Renal pelvis (tissue), 12 donors: ENCODE measurements at places on chromosomes 7 and 10. TPM values are rescaled to one million over a fixed set of nuclear protein-coding genes. Genes with fewer than 3 reads are reported as not detected.

Gene CDHR1
- polyA plus RNA-seq, result 0.65 TPM

GRCh38 chr10:43254881-43255633 is 11.8 kb downstream of the RASGEF1A start:
- DNase-seq, result no peak

DNA sequence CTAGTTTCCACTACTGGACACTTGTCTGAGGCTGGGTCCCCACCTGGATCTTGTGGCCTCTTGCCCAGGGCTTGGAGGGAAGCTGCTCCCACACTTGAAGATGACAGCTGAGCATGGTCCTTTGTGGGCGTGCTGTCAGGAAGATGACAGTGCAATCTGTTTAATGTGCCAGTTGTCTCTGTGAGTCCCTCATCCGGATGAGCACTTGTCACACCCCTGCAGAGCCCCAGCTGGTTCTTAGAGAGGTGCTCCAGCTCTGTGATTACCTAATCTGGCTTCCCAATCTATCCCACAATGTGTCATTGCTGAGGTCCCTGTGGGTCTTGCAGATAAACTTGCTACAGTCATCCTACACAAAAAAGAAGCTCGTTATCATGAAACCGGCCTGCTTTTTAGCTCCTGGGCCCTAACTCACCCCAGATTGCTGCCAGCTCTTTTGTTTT is 34.8 kb upstream of the CCSER2 start:
- no peak for DNase-seq

GRCh38 chr7:38855386-38855785 is 53.6 kb downstream of the VPS41 start:
- no peak for DNase-seq
